ENCODE measurements at places on chromosomes 12 and 14. TPM values are rescaled to one million over a fixed set of nuclear protein-coding genes. Genes with fewer than 3 reads are reported as not detected.

Gene KNTC1
- total RNA-seq = 26.6 TPM

Gene BIN2
- 240 TPM for total RNA-seq

Gene FGF6
- total RNA-seq = not detected

Gene NEUROD4
- total RNA-seq = not detected

Gene RASSF8
- 0.50 TPM for total RNA-seq

Gene HOXC6
- not detected for total RNA-seq

Gene TAS2R9
- total RNA-seq = not detected

Gene ZNF641
- total RNA-seq = 47.5 TPM

Gene USP15
- 138 TPM for total RNA-seq

Gene OTX2
- not detected for total RNA-seq

DNA sequence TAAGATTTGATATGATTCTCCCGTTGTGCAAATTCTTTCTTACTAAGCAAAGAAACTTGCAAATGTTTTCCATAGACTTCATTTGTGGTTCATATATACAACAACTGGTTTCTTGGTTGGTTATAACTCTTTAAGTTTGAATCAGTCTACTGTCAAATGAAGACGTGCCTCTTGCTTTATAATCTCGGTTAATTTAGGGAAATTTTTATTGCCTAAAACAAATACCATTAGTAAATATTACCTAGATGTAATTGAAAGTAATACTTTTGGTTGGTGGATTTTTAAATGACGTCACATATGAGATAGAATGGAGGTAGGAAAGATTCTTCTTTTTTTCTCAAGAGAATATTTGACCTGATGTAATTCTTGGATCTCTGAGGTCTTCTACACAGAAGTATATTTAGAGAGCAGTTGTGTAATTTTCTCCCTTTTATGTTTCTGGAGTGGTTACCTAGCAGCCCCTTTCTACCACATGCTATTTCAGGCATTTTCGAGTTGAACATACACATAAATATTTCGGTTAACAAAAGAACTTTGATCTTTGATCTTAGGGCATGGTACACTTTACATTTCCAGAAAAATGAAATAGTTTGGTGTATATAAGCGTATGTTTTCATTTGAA lies 1.7 kb downstream of the ATF7IP start:
- no peak for DNase-seq

GRCh38 chr12:66120477-66120876 lies 10.1 kb downstream of the LLPH start:
- no peak for DNase-seq

GRCh38 chr14:72608391-72609204 lies 285.3 kb downstream of the DPF3 start:
- no peak for DNase-seq

GRCh38 chr12:29519585-29520182 lies 22.2 kb upstream of the OVCH1 start:
- no peak for DNase-seq

DNA sequence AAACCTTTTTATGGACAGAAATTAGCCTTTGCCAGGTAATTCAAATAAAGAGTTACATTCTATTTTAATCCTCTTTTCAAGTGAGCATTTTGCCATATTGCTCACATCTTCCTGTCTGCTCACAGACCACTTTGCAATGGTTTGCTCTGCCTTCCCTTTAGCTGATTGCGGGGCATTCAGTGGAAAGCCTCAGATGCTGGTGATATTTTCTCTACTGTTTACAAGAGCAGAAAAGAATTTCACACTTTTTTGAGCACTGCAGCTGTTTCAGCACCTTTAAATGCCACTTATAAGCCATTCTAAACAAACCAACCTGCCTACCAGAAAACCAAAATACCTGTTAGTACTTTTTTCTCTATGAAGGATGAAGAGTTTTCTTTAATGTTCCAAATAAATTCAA lies 195.7 kb upstream of the LRIG3 start:
- DNase-seq = no peak

- no peak for DNase-seq
These were observed 15.4 kb upstream of the GTF2A1 start for GRCh38 chr14:81236138-81236537.

DNA sequence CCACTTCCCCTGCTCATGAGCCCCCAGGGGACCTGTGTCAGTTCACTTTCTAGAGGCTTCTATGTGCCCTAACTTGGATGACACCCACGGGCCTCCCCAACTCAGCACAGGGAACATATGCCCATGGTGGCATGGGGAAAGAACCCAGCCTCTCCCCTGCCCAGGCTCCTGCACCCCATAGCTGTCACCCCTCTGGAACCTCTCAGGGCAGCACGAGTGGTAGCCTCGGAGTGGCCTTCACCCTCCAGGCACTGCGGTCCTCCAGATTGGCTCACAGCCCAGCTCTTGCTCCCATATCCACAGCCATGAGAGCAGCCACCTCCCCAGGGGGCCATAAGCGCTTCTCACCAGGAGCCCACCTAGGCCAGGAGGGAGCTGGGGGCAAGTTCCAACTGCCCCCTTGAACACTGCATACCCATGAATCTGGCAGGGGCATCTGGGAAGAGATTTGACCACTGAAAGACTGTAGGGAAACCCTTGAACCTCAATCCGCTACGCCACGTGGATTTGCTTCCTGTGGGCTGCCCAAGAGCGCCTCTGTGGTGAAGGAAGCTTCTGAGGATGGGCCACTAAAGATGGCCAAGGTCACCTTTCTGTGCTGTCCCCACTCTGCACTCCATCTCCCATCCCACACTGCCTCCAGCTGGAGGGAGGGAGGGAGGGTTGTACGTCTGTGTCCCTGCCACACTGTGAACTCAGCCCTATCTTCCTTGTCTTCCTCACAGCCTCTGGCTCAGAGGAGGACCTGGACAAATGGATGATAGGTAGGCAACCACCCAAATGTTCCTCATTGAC lies 11.9 kb downstream of the PLD4 start:
- no peak for DNase-seq

All from T-cell (primary cell).